ENCODE measurements at places on chromosomes 2 and 18.
A peak's percentile ranks its signal among the peaks of the same experiment; 100 is the strongest.

GRCh38 chr2:38215522-38215921 is 139.6 kb upstream of the CYP1B1 start:
- no peak for DNase-seq

GRCh38 chr2:208466151-208466919 is 59.7 kb downstream of the PTH2R start:
- peak; percentile 36 for DNase-seq

GRCh38 chr2:128949360-128949759 is 630.7 kb upstream of the HS6ST1 start:
- no peak for DNase-seq

- DNase-seq: no peak
Measured at GRCh38 chr18:11859903-11860407, 8.7 kb downstream of the CHMP1B start.

GRCh38 chr2:62423883-62424458 is 82.0 kb downstream of the TMEM17 start:
- no peak for DNase-seq

DNA sequence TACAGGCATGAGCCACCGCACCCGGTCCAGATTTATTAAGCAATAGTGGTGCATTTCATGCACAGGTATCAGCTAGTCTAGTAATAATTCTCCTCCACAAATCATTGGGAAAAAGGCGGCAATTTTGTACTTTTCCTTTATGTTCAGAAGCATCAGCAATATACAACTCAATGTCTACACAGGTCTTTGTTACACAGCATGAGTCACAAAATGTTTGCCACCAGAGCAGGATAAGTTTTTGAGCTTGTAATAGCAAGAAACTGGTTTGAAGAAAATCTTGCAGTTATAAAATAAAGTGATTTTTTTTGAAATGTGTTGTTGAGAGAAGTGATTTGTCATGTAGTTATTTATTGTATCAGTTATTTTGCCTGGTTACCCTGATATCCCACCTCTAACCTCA is 4.8 kb upstream of the ITPRIPL1 start:
- no peak for DNase-seq

- DNase-seq: peak; percentile 47
Measured at GRCh38 chr2:27071990-27072830, 756 bp upstream of the OST4 start.

- peak; percentile 26 for DNase-seq
Measured at GRCh38 chr2:175414882-175415487, 233.5 kb upstream of the ATP5MC3 start.

DNA sequence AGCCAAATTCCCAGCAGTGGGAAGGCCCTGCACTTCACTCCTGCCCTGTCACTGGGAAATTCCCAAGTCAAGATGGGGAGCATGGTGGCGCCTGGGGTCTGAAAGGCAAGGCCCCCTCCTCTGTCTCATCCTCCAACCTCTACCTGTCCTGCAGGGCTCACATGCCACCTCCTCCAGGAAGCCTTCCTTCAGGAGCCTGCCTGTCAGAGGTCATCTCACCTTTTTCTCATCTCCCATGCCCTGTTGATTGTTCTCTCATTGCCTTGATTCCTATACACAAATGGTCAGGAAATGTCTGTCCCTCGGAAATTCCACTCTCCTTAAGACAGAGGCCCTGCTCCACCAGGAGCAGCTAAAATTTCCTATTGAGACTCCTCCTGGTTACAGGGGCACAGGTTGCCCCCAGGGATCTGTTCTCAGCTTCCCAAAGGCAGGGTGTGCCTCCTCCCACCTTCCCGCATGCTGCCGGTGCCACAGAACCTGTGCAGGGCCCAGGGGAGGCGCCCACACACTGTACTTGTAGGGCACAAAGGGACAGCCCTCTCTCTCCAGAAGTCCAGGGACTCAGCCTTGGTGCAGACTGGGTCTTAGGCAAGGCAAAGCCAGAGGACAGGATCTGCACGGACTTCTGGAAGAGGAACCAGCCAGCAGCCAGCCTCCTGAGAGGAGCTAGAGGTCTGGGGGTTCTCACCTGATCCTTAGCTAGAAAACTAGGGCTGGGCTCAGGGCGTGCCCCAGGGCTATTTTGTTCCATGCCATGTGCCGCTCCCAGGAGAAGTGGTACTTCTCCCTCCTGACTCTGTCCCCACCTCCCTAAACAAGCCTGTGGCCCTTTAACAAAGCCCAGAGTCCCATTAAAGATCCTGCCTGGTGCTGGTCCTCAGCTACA is 12.9 kb downstream of the HES6 start:
- DNase-seq: no peak

- no peak for DNase-seq
Measured at GRCh38 chr2:216103213-216103612, 5.9 kb upstream of the XRCC5 start.

DNA sequence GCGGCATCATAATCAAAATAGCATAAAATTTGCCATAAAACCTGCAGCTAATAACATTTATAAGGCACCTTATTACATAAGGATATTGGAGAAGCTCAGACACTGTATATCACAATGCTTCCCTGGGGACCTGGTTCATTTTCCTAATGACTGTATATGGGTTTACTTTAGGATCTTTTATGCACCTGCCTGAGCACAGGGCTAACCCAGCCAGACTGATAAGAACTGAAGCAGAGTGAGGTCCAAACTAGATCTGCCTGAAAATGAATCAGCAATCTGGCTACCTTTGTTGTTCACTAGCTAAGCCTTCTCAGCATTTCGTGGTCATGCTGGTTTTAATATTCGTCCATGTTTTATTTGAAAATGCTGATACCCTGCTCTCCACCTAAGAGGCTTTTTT is 1922.3 kb upstream of the CELF4 start:
- no peak for DNase-seq

- DNase-seq: no peak
Measured at GRCh38 chr2:60567919-60568768, 14.7 kb upstream of the BCL11A start.

- no peak for DNase-seq
Measured at GRCh38 chr2:143584936-143585335, 455.7 kb downstream of the ARHGAP15 start.

DNA sequence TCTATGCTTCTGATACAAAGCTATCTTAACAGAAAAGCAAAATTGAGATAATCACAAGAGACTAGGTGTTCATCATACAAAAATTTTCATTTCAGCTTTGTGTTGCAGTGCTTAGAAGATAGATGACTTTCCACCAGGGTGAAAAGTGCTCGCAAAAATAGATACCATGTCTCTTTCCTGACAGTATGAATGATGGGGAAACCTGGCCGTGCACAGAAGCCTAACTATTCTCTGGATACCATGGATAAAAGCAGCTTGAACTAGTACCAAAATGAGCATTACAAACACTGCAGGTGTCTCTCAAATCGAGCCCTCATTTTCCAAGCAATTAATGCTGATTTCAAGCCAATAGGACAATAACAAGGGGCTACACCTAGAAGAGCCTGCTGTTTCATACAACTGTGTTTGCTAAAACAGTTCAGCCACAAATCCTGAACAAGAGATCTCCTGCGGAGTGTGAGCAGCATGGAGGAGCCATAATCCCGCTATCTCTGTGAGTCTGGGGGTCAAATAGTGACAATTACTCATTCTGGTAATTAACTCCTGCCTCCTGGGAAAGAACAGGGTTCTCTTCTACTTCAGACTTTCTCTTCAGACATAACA is 507.6 kb downstream of the PID1 start:
- DNase-seq: no peak

- no peak for DNase-seq
Measured at GRCh38 chr2:11325961-11326676, 18.3 kb downstream of the ROCK2 start.

DNA sequence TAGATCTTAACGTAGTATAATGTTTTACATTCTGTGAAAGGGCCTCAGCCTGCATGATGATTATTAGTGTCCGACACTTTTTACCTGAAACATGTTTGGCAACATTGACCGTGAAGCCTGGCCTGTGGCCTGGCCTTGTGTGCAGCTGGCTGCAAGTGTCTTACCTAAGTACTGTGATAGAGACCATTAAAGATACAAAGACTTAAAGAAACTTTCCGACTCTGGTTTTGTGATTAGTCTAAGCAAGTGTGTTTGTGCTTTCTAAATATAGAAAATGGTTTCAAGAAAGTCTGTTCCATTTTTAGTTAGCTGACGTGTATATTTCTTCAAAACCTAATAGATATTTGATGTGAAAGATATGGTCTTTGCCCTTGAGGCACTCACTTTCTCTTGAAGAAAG is 601.8 kb downstream of the LRP1B start:
- no peak for DNase-seq

DNA sequence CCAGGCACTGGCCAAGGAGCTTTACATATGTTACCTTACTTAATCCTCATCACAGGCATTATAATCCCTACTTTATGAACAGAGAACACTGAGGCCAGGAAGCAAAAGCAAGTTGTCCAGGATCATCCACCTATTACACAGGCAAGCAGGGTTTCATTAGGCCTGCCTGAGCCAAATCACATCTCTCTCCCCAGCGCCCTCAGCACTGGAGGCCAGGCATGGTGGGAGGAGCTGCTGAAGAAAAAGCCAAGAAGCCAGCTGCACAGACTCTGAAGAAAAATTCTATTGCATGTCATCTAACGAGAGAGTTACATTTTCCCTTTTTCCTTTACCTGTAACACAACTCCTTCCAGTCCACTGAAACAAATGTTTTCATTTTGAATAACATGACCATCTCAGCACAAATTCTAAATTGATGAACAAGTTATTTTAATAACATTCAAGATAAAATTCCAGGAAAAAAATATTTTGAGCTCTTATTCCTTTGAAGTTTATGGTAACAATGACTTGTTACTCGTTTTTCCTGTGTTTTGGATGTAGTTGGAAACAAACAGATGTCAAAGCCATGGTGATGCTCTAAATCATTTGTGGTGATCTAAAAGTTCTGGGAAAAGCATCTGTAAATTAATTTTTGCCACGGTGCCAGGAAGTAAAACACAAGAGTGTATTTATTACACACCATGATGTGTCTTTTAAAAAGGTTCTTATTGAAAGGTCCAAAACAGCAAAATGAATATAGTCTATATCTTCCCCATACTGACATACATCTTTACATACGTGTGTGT is 139.0 kb upstream of the ITGB6 start:
- DNase-seq: no peak

DNA sequence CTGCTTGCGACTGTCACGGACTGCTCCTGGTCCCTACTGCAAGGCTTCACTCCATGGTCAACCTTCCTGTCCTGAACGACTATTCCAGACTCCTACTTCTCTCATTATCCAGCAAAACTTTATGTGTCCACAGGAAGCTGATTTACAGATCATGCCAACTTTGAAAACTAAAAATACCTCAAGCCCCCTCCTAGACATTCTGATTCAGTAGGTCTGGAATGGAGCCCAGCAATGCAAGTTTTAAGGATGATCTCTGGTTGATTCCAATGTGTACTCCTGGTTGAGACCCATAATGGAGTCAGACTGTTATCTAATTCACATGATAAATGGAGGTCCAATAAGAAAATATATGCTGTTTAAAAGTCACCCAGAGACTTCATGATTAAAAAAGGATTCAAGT is 13.1 kb upstream of the LRATD1 start:
- DNase-seq: no peak

DNA sequence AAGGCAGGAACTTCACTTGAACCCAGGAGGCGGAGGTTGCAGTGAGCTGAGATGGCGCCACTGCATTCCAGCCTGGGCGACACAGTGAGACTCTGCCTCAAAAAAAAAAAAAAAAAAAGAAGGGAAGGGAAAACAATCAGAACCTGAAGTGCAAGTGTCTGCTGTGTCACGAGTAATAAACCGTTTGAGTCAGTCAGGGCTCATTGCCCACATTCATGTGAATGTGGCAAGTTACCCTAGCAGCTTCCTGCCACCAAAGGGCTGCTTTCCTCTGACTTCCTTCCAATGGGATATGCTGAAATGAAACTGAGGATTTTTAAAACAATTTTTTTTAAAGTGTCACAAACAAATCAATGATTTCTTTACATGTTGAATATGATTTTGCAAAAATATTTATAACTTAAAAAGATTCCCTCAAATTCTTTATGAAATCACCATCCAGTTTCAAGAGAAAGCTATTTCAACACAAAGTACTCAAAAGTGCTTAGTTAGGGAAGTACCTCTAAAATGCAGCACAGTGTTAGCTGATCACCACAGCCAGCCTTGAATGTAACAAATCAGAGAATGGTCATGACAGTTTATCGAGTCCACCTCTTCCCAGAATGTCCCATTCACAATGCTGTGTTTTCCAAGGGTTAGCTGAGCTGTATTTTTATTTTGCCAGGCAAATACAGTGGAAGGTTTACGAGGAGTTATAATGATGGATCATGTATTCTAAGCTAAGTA is 36.4 kb downstream of the WDSUB1 start:
- no peak for DNase-seq
